Cortex of kidney (tissue), 1 donor: ENCODE measurements at places on chromosomes 1 and 21.

DNA sequence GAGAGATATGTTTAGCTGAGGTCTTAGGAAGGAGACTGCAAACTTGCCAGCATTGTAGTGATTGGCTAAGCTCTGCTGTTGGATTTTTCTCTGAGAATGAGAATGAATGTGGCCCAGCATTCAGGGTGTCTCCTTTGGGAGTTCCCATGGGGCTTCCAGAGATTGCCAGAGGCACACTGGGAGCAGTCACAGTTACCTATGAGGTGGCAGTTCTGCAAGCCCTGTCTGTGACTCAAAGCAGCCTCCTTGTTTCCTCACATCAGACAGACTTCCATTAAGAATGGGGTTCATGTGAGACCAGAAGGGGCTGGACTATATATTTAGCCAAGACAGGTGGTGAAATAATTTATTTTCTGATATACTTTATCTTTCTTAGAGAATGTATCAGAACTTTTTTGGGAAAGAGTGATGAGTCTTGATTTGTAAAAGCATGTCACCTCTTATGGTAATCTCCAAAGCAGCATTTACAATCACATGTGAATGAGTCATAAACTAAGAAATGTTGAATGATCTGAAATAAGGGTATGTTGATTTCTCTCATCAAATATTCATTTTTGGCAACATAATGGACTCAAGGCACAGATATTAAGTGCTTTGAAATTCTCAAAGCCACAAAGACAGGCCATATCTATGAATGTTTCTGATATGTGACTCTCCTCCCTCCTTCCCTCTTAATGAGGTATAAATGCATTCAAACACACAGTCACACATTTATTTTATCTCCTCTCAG is 9.5 kb upstream of the SLC19A2 start:
- DNase-seq = no peak

DNA sequence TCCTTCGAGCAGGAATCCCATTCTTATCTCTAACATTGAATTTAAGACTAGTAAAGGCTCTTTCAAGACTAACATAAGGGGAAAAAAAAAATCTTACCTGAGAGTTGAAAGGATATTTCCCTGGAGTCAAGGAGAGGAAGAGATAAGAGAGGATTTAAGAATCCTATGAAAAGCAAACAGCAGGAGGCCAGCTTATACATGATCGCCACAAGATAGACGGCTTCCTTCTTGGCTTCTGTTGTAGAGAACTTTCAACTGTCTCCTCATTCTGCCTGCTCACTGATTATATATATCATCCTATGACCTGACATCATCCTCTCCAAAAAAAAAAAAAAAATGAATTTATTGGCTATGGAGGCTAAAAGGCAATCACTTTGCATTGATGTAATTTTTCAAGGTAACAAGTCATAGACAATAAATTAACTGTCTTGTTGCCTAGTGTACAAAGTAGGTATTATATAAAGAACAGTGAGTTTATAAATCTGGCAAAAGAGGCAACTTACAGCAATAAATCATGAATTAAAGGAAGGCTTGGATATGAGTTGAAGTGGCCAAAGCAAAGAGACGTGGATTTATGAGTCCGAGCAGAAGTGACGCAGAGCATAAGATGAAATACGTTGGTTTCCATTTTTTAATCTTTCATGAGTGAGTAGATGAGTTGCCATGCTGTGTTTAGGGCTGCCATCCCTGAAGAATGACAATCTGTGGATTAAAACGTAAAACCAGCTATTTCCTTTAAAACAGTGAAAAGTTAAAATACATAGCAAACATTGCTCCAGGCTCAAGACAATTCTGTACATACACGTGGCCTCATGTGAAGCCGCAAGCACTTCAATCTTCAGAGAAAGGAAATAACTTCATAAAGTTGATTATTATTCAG is at the start of gene UTS2:
TSS of gene UTS2 (minus strand) at position 262 of the 880 bp plus-strand sequence. CDS start at position 200, 62 bp downstream.
- no peak for DNase-seq

GRCh38 chr1:31796707-31797106 is 19.1 kb downstream of the SPOCD1 start:
- DNase-seq = no peak

DNA sequence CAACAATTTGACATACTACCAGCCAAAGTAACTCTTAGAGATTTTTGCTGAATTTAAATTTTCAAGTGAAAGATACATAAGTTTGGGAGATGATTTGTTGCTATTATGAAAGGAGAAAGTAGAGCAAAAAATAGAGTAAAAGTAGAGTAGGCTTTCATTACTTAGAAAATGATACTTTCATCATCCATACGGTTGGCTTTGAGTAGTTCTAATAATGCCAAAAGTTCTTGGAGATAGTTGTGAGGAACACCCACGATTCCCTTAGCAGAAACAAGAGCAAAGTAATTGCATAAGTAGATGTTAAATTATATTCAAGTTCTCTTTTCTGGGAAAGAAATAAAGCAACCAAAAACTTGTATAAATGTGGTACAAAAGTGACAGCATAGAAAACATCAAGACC is 95.0 kb upstream of the VAV3 start:
- DNase-seq = no peak
